ENCODE measurements at places on chromosomes 4 and X.

- DNase-seq: no peak
Measured at GRCh38 chrX:83759872-83760271, 101.1 kb upstream of the CYLC1 start.

- no peak for DNase-seq
Measured at GRCh38 chr4:101211146-101211553, 136.2 kb downstream of the PPP3CA start.

- DNase-seq: no peak
Measured at GRCh38 chr4:173482330-173482931, 47.6 kb downstream of the HAND2 start.

GRCh38 chr4:165992283-165992682 lies 119.2 kb downstream of the TLL1 start:
- no peak for DNase-seq

- peak; percentile 59 for DNase-seq
Measured at GRCh38 chr4:120977435-120977997, 55.0 kb upstream of the PRDM5 start.

DNA sequence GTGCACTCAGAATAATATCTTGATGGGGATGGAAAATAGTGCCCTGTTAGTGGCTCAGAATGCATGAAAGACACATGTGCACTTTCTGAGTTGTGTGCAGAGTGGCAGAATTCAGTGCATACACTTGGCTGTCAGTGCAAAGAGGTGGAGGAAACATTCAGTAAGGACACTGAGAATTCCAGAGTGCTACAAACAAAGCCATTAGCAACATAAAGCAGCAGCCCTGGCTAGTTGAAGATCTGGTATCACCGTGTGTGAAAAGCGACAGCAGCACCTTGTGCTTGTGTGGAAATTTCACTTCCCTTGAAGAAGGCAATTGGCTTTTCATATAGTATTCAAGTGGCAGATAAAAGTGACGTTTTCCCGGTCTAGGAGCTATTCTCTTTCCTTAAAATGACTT lies 810.4 kb downstream of the TRIML1 start:
- DNase-seq: no peak
